ENCODE measurements at places on chromosomes 6 and 20.

- DNase-seq = no peak
Measured at GRCh38 chr20:46362921-46363867, 43.2 kb downstream of the ELMO2 start.

GRCh38 chr20:10634211-10634610 is 39.6 kb downstream of the JAG1 start:
- no peak for DNase-seq

- DNase-seq = no peak
Measured at GRCh38 chr6:5599127-5599526, 337.8 kb downstream of the FARS2 start.

- DNase-seq = no peak
Measured at GRCh38 chr6:136783495-136784270, 8.6 kb downstream of the MAP3K5 start.

- no peak for DNase-seq
Measured at GRCh38 chr6:154996841-154997311, 1.8 kb downstream of the TIAM2 start.

GRCh38 chr20:35947907-35948306 is 6.4 kb downstream of the SCAND1 start:
- DNase-seq = no peak

GRCh38 chr20:39049684-39050554 is 87.8 kb downstream of the DHX35 start:
- peak; percentile 48 for DNase-seq

GRCh38 chr20:61832181-61832580 is 233.5 kb downstream of the TAF4 start:
- no peak for DNase-seq

DNA sequence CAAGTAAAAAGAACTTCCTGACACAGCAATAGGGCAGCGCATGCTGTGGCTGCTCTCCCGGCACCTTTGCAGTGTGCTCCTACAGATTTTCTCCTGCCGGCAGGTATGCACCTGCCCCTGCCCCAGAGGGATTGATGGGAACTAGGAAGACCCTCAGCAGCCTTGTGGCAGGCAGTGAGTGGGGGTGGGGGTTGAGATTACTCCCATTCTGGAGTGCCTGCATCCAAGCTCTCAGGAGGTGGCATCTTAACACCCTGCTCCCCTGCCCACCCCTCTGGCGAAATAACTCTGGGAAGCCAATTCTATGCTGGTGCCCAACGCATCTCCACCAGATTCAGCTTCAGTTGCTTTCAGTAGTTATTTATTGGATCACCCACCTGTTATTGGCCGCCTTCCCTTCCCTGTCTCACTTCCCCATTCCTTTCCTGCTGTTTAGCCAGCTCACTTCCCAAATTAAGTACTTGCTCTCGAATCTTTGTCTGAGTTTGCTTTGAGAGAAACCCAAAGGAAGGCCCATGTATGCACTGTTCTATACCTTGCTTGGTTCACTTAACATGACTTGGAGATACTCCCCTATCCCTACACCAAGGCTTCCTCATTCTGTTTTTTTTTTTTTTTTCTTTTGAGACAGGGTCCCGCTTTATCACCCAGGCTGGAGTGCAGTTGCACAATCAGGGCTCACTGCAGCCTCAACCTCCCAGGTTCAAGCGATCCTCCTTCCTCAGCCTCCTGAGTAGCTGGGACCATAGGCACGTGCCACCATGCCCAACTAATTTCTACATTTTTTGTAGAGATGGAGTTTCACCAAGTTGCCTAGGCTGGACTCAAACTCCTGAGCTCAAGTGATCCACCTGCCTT is 29.3 kb upstream of the SLC23A2 start:
- DNase-seq = no peak

DNA sequence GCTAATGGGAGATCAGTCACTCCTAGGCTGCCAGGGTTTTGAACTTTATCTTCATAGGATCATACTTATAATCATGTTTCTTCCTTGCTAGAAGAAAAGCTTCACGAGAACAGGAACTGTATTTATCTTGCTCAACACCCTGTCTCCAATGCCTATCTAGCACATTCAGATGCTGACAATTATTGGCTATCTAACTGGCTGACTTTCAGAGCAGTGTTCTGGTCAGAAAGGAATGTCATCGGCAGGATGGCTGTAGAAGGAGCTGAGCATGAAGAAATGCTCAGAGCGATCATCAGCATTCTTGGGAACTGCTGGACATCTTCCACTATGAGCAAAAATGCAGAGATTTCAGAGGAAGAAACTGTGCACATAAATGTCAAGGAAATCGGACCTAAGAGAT is 628.0 kb upstream of the NRSN1 start:
- no peak for DNase-seq

DNA sequence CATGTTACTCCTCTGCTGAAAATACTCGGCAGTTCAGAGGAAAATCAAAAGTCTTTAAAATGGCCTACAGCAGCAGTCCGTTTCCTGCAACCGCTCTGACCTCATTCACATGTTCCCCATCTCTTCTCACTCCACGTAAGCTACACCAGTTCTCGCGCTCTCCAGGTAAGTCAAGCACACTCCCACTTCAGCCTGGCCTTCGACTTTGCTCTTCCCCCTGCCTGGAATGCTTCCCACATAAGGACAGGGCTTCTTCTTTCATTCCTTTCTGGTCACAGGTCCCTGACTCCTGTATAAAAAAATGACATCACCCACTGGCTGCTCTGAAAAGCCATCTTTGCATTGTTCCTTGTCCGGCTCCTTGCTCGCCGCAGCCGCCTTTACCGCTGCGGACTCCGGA is 42.7 kb downstream of the MGME1 start:
- no peak for DNase-seq

DNA sequence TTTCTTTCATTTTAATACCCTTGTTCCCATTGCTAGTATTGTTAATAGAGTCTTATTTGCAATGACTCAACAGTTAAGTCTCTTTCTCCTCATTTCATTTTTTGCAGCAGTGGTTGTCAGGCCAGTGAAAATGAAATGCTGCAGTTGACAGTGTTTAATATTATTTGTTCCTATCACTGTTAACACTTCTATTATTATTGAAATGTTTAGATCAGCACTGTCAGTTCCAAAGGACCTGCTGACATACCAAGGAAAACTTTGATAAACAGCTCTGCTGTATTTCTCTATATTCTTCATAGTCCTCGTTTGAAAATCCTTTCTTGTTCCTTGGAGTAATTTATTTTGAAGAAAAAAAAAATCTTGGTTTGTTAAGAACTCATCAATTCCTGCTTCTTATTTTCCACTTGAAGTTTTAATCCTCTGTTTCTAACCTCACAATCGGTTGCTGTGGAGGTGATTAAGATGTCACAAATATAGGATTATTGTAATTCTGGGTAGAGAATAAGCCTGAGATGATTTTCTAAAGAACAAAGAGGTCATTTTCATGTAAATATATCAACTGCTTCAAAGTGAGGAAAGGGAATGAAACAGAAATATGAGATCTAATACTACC is 1065.9 kb upstream of the CITED2 start:
- DNase-seq = no peak

- no peak for DNase-seq
Measured at GRCh38 chr20:14777591-14777990, 440.2 kb upstream of the FLRT3 start.

DNA sequence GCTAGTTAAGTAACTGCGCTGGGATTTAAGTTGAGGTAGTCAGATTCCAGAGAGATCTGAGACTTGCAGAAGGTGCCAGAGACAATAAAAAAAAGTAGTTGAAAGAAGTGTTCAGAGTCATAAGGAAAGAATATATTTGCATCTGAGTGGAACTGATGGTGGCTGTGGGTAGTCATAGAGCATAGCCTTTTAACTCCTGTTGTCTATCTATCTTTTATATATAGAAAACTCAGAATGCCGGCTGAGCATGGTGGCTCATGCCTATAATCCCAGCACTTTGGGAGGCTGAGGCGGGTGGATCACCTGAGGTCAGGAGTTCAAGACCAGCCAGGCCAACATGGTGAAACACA is 62.0 kb downstream of the CARMIL1 start:
- no peak for DNase-seq

DNA sequence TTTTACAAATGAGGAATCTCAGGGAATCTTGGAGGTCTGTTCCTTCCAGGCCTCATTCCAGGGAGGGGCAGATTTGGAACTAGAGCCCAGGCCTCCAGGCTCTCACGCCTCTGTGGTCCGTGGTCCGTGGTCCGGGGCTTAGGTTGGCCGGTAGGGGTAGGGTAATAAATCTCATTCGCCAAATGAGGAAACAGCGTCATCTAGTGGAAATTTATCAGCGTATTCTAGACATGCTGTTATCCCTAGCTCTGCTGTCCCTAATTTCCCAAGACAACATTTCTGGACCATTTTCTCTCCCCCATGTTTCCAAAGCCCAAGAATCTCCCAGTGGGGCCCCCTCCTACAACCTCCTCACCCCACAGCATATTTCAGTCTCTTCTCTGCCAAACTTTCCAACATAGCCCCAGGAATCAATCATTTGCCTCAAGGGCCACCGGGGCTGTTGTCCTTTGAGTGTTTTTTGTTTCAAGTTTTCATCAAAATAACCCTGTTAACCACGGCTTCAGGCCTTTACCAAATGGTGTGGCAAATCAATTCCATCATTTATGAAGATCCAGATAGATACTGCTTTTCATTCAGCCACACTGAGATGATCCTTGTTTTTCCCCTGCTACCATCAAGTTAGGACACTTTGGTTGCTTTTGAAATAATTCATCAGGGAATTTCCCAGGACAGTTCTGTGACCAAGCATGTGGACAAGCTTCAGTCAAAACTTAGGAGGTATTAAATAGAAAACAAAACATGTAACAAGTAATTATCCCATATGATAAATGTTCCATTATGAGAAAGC is 126.8 kb downstream of the ALDH8A1 start:
- peak; percentile 44 for DNase-seq
